ENCODE measurements at places on chromosomes 2 and 18. TPM values are rescaled to one million over a fixed set of nuclear protein-coding genes. Genes with fewer than 3 reads are reported as not detected.

DNA sequence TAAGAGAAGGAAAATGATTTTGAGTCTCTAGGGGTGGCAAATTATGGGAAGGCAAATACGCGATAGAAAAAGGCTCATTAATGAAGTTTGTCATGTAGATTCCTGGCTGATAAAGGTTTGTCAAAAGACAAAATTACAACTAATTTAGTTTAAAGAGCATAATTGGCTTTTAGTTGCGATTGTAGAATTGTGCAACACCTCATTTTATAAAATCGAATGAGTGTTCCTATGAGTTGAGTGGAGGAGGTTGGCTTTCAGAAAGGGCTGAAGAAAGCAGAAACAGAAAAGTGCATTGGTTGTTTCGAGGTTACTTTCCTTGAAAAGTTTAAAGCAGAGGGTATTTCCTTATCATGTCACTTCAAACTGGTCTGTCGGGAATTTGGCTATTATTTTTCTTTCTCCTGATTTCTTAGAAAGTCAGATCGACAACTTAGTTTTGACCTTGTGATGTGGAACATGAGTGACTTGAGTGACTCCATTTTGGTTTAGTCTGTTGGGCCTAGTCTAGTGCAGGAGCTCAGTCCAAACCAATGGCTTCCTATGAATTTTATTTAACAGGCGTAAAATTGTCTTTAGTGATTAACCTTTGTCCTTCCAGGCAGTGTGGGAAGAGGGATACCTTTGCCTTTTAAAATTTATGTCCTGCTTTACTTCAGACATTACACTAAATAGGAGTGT, 2.2 kb upstream of the PCYOX1 start:
- DNase-seq = no peak
- H3K27me3 ChIP-seq = no peaks in the 10 kb centered on the region
- H3K4me3 ChIP-seq = no peak overlapping the region
- no peaks in the 10 kb centered on the region for H3K36me3 ChIP-seq

Gene RGPD3
- not detected for total RNA-seq

Gene LRP2
- 1.4 TPM for total RNA-seq

- H3K27me3 ChIP-seq = no peaks in the 10 kb centered on the region
- no peak for DNase-seq
- H3K27ac ChIP-seq = peak overlapping the region; percentile 52
- peaks cover 47% of the 10 kb centered on the region for H3K4me1 ChIP-seq
- H3K36me3 ChIP-seq = peaks cover 15% of the 10 kb centered on the region
These were observed 46.2 kb downstream of the C2orf42 start for GRCh38 chr2:70144443-70145143.

DNA sequence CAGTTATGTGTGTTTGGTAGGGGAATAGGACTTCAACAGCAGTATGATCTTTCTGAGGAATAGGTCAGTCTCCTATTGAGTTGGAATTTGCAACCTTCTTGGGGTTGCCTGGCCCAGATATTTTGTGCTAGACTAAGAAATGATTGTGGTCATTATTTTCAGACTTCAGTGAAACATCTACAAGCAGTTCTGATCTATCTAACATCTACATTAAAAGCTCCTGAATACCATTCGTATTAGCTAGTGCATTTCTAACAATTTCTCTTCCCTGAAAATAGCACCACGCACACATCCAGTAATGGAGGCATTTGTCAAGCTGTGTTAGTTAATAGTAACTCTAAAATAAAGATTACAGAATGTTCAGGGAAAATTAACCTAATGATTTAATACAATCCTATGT, 179.3 kb downstream of the FIGN start:
- H3K4me1 ChIP-seq = no peaks in the 10 kb centered on the region
- no peaks in the 10 kb centered on the region for H3K36me3 ChIP-seq
- no peak overlapping the region for H3K27ac ChIP-seq

Gene CRYGC
- not detected for total RNA-seq

Gene DYNAP
- not detected for total RNA-seq

Gene SERPINB5
- not detected for total RNA-seq

Gene SPATA3
- not detected for total RNA-seq

DNA sequence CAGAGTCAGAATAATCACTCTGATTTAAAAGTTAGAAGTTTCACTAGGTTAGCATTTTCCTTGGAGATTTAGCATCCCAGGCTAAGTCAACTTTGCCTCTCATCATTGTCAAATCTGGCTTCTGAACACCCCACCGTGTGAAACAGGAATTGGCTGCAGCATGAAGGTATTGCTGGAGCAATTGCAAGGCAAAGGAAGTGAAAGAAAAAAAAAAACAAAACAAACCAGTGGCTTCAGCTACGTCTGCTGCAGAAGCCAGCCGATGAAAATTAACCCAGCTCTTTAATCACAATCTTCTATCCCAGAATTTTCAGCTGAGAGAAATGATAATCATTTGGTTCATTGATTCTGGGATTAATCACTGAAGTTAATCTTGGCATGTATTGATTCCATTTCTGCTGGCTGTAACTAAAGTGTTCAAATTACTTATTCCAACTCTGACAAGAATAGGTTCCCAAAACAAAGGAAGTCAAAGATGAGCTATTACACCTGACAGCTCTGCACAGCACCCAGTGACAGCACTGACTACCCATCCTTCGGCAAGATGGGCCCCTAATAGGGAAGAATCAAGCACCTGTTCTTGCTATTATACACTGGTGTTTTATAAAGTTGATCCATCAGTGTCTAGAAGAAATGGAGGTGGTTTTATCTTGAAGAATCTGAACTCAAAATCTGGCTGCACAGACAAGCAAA, 42.7 kb upstream of the REG3G start:
- H3K36me3 ChIP-seq = no peaks in the 10 kb centered on the region
- DNase-seq = no peak
- no peak overlapping the region for H3K4me3 ChIP-seq
- H3K4me1 ChIP-seq = no peaks in the 10 kb centered on the region
- H3K27me3 ChIP-seq = no peaks in the 10 kb centered on the region
- H3K27ac ChIP-seq = no peak overlapping the region

Gene STEAP3
- 0.60 TPM for total RNA-seq

- H3K36me3 ChIP-seq = no peaks in the 10 kb centered on the region
- peak overlapping the region; percentile 85 for H3K27ac ChIP-seq
- peak overlapping the region; percentile 51 for H3K4me3 ChIP-seq
These were observed 69.1 kb downstream of the PHLPP1 start for GRCh38 chr18:62784338-62784965.

Gene NCKAP5
- not detected for total RNA-seq

GRCh38 chr2:236944561-236944960, 141.1 kb upstream of the COPS8 start:
- DNase-seq = no peak
- no peaks in the 10 kb centered on the region for H3K4me1 ChIP-seq
- no peak overlapping the region for H3K27ac ChIP-seq
- no peaks in the 10 kb centered on the region for H3K27me3 ChIP-seq

- H3K36me3 ChIP-seq = no peaks in the 10 kb centered on the region
- no peak overlapping the region for H3K27ac ChIP-seq
- H3K4me1 ChIP-seq = no peaks in the 10 kb centered on the region
These were observed 51.8 kb upstream of the RAB27B start for GRCh38 chr18:54776282-54776977.

DNA sequence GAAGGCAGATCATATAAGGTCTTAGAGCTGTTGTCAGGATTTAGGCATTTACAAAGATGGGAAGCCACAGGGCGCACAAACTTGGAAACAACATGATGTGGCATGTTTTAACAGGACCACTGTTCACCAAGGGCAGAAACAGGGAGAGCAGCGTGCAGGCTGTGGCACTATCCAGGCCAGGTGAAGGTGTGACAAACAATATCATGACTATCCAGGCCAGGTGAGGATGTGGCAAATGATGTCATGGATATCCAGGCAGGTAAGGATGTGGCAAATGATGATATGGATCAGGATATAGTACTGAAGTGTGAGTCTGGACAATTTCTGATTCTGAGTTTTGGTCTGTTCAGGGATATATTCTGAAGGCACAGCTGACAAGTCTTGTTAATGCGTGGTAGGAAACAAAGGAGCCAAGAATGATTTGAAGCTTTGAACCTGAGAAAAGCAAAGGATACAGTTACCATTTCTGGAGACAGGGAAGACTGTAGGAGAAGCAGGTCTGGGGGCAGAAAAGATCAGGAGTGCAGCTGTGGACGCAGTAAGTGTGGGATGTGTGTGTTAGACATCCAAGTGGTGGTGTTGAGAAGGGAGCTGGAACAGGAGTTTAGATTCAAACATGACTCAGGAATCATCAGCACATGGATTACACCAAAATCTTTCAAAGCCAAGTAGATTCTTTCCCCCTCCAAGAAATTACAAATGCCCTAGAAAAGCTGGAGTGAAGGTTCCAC, 205.9 kb downstream of the TMEM163 start:
- no peak for DNase-seq
- H3K4me3 ChIP-seq = no peak overlapping the region
- no peaks in the 10 kb centered on the region for H3K4me1 ChIP-seq
- peaks cover 4% of the 10 kb centered on the region for H3K27me3 ChIP-seq

Gene UGGT1
- total RNA-seq = 50.1 TPM

- no peak overlapping the region for H3K27ac ChIP-seq
- no peaks in the 10 kb centered on the region for H3K4me1 ChIP-seq
- H3K27me3 ChIP-seq = no peaks in the 10 kb centered on the region
- no peak for DNase-seq
- no peaks in the 10 kb centered on the region for H3K36me3 ChIP-seq
These were observed 428.5 kb upstream of the CNTNAP5 start for GRCh38 chr2:123596621-123597020.

DNA sequence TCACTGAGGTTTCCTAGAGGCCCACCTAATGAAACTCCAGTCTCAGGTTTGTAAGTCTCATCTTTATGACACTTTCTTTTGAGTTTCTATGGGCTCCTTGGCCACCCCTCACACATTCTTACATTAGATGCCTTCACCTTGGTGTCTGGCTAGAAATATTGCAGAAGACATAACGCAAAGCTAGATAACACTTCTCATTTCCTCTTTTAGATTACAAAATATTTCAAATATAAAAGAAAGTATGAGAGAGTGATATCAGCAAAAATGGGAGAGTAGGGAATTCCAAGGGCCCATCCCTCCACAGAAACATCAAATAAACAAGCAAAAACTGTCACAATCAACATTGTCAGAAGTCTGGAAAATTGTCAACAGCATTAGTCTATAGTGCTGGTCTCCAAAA, 43.3 kb upstream of the ZCCHC2 start:
- peaks cover 3% of the 10 kb centered on the region for H3K36me3 ChIP-seq
- no peak overlapping the region for H3K4me3 ChIP-seq
- DNase-seq = no peak
- peaks cover 22% of the 10 kb centered on the region for H3K27me3 ChIP-seq

DNA sequence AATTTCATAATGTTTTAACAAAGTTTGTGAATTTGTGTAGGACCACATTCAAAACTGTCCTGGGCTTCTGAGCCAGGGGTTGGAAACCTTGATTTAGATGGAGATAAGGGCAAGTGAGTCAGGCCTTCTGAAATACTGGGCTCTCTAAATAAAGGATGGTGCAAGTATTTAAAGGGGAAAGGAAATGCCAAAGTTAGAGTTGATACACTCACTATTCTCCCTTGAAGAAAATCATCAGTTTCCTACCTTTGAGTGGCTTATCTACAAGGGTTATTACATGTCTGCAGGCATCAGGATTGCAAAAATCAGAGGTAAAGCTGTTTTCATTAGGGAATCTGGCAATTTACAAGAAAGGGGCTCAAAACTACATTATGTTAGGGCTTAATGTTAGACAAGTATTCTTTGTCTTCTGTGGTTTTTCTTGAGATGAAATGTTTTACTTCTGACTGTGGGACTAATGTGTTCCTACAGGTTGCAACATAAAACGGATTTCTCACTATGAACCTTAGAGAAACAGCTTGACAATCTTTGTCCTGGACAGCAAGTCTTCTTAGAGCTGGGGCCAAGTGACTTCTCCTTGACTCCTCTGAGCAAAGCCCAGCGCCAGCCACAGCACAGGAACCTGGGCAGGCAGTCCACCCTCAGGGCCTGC, 31.1 kb downstream of the RNU4ATAC start:
- H3K4me3 ChIP-seq = no peak overlapping the region
- H3K4me1 ChIP-seq = peaks cover 46% of the 10 kb centered on the region

- no peak overlapping the region for H3K4me3 ChIP-seq
- peaks cover 20% of the 10 kb centered on the region for H3K4me1 ChIP-seq
- H3K27ac ChIP-seq = peak overlapping the region; percentile 47
- H3K27me3 ChIP-seq = no peaks in the 10 kb centered on the region
These were observed 29.6 kb downstream of the FAM168B start for GRCh38 chr2:131063501-131064283.

- H3K4me1 ChIP-seq = no peaks in the 10 kb centered on the region
- H3K27me3 ChIP-seq = no peaks in the 10 kb centered on the region
- peaks cover 7% of the 10 kb centered on the region for H3K36me3 ChIP-seq
- no peak overlapping the region for H3K27ac ChIP-seq
These were observed 66.5 kb downstream of the TSPYL6 start for GRCh38 chr2:54189539-54189938.

Gene IWS1
- 52.5 TPM for total RNA-seq

GRCh38 chr2:11753886-11754699, 7.7 kb downstream of the LPIN1 start:
- H3K27me3 ChIP-seq = no peaks in the 10 kb centered on the region
- H3K36me3 ChIP-seq = peaks cover 17% of the 10 kb centered on the region
- peak; percentile 80 for DNase-seq
- H3K27ac ChIP-seq = peak overlapping the region; percentile 97

DNA sequence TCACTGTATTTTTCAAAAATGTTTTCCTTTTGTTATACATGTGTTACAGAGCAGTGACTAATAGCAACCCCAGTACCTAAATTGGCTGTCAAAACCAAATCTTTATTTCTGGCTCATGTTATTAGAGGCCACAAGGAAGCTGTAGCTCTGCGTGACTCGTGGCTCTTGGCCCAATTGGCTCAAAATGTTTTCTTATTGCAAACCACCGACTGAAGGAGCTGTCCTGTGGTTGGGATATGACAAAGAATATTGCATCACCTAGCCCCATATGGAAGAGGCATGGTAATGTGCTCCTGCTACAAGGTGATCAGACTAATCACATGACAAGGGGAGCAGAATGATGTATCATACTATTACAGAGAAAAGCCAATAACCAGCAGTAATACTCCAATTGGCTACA, 1058.5 kb downstream of the CBLN2 start:
- no peaks in the 10 kb centered on the region for H3K4me1 ChIP-seq
- no peak overlapping the region for H3K4me3 ChIP-seq
- no peak overlapping the region for H3K27ac ChIP-seq
- H3K36me3 ChIP-seq = no peaks in the 10 kb centered on the region

DNA sequence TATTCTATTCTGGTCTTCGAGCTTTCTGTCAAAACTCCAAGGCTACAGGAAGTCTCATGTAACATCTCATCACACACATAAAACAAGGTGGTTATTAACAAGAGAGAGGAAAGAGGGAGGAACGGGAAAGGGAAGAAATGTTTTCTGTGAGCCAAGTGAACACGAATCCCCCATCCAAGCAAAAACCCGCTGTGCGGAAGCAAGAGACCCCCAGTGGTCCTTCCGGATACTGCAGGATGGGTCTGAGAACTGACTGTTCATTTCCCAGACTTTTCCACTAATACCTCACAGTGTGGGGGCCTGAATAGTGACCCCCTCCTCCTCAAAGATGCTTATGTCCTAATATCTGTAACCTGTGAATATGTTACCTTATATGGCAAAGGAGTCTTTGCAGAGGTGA, 19.0 kb upstream of the DIPK1C start:
- H3K4me3 ChIP-seq = no peak overlapping the region
- H3K36me3 ChIP-seq = no peaks in the 10 kb centered on the region
- H3K4me1 ChIP-seq = peaks cover 6% of the 10 kb centered on the region
- no peaks in the 10 kb centered on the region for H3K27me3 ChIP-seq

GRCh38 chr2:121682396-121683298, 33.4 kb upstream of the CLASP1 start:
- peaks cover 11% of the 10 kb centered on the region for H3K36me3 ChIP-seq
- peaks cover 3% of the 10 kb centered on the region for H3K4me1 ChIP-seq
- H3K27ac ChIP-seq = no peak overlapping the region

Gene CHRNG
- not detected for total RNA-seq

Gene ERCC3
- 51.7 TPM for total RNA-seq

Gene SLC19A3
- total RNA-seq = not detected

Gene CELF4
- not detected for total RNA-seq
